Left lung (tissue), 14 donors: ENCODE measurements at places on chromosomes 11 and 22. TPM values are rescaled to one million over a fixed set of nuclear protein-coding genes. Genes with fewer than 3 reads are reported as not detected.

OR52B6 gene
- 0.17 TPM for polyA plus RNA-seq

SYT9 gene
- polyA plus RNA-seq: 0.20 TPM

PGA3 gene
- not detected for polyA plus RNA-seq

QSER1 gene
- polyA plus RNA-seq: 47.4 TPM

FGF19 gene
- polyA plus RNA-seq: not detected

PKNOX2 gene
- polyA plus RNA-seq: 18.7 TPM

ALDH3B2 gene
- 1.2 TPM for polyA plus RNA-seq

TRIM6 gene
- 4.5 TPM for polyA plus RNA-seq

PIWIL4 gene
- polyA plus RNA-seq: 4.5 TPM

FAT3 gene
- 67.0 TPM for polyA plus RNA-seq

OTOG gene
- polyA plus RNA-seq: 0.11 TPM

LINC01488 gene
- polyA plus RNA-seq: 0.04 TPM
